ENCODE measurements at places on chromosomes 2 and 18.

DNA sequence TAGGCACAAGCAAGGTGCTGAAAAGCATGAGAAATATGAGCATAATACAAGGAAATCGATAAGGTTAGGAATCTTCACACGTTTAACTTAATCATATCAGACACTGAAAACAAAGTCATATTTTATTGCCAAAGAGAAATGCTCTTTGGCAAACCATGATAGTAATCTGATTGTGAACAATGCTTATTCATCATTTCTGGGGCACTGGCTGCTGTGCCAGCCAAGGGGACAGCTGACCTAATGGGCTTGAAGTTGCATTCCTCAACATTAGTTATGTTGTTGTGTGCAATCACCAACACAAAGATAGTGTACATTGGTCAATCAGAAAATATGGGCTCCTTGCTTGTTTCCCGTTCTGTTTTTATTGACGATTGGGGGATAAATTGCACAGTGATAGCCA is 83.5 kb downstream of the DPP10 start:
- no peak for DNase-seq

DNA sequence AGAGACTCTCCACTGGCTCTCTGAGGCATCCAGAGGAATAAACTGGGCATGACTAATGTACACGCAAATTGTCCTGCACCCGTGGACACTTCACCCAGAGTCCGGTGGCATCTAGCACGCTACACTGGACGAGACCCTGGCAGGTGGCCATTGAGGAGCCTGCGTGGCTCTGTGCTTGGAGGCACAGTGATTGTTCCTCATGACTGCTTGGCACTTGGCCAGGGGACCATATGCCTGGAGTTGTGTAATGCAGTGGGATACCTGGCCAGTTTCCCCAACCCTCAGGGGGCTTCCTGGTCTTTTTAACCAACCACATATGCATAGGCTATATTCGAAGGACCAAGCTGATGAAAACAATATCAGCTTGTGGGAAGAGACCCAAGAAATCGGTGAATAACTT is 66.6 kb downstream of the MTCL1 start:
- peak; percentile 2 for DNase-seq

- no peak for DNase-seq
These were observed 21.0 kb upstream of the PDE1A start for GRCh38 chr2:182447863-182448262.

- DNase-seq: no peak
These were observed 807 bp upstream of the CREB1 start for GRCh38 chr2:207528980-207529329.

- no peak for DNase-seq
These were observed 72.3 kb upstream of the SESTD1 start for GRCh38 chr2:179336782-179337534.

- no peak for DNase-seq
These were observed 38.8 kb downstream of the LBH start for GRCh38 chr2:30270166-30270565.

GRCh38 chr2:120320318-120320851 is 25.6 kb upstream of the INHBB start:
- DNase-seq: no peak

GRCh38 chr18:28786926-28787325 is 610.0 kb upstream of the CDH2 start:
- DNase-seq: no peak

- DNase-seq: no peak
These were observed 13.1 kb upstream of the EN1 start for GRCh38 chr2:118860506-118860905.

GRCh38 chr2:45212953-45213635 is 203.8 kb upstream of the SIX2 start:
- DNase-seq: no peak

DNA sequence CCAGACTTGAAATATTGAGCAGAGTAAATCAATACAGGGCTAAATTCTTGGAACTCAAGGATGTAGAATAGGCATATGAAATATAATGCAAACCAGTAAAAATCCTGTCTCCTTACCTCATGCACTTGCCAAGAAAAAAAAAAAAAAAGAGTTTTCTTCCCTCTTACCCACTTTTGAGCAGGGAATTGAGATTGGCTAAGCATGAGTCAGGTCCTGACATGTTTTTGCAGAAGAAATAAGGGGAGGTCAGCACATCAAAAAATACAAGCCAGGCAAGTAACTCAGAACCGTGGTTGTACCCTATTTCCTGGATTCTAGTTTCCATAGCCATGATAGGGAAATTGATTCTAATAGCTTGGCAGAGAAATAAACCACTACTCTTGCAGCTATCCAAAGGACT is 1526.7 kb downstream of the LRP1B start:
- no peak for DNase-seq

All from NCI-H1092 (cell line).